ENCODE measurements at places on chromosomes 11 and 22.

DNA sequence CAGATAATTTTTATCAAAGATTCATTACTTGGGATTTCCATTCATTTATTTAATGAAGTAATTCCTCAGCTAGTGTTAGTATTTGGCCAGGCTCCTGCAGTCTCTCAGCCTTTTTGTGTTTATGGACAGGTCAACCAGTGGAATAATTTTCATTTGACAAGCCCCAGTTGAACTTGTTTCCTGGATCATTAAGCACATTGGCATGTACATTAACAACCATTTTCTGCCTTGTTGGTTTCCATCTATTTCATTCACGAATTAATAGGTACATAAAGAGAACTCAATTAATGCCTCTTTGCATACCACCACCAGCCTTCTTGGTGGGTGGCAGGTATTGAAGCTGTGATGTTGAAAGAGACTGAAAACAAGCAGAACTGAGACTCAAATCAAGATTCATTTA is 745.2 kb downstream of the KCNA4 start:
- no peak for DNase-seq

- DNase-seq = no peak
Measured at GRCh38 chr11:69010361-69010891, 2.6 kb downstream of the MRGPRF start.

- no peak for DNase-seq
Measured at GRCh38 chr22:27336151-27337090, 465.1 kb downstream of the MN1 start.

DNA sequence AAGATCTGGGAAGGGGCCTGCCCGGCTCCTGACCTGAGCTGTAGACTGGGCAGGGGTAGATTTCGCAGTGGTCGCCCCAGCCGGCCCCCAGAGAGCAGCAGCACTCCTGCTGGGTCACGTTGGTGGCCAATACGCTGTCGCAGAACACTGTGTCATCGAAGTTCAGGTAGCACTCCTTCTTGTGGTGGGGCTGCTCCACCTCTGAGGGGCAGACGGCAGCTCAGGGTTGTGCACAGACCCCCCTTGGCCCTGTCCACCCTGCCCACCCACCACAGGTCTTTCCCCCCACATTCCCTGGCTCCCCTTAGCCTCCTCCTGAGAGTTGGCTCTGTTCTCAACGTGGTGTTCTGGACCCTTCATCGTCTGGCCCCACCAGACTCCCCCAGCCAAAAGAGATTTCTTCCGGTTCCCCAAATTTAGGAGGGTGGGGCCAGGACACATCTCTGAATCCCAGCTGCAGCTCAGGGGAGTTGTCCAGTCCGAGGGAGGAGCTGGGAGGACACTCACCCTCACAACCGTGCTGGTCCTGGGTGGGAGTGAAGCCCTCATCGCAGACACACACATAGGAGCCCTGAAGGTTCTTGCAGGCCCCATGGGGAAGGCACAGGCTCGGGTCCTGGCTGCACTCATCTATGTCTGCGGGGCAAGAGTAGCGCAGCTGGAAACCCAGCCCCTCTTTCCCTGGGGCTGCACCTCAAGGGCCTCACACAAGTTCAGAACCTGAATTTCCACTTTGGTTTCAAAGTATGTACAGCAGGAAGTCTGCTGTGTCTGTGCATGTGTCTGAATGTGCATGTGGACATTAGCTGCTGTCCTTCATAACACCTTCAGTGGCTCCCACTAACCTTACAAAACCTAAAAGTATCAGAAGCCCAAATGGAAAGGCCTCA is 16.5 kb downstream of the SCYL1 start:
- DNase-seq = no peak

- DNase-seq = peak; percentile 94
Measured at GRCh38 chr22:20298803-20299745, 20.8 kb downstream of the DGCR6L start.

GRCh38 chr11:45894555-45895247 is 9.2 kb downstream of the MAPK8IP1 start:
- no peak for DNase-seq

GRCh38 chr11:122293296-122294023 is 177.4 kb upstream of the BLID start:
- no peak for DNase-seq

GRCh38 chr11:46357483-46357936 is 10.2 kb downstream of the DGKZ start:
- DNase-seq = no peak

DNA sequence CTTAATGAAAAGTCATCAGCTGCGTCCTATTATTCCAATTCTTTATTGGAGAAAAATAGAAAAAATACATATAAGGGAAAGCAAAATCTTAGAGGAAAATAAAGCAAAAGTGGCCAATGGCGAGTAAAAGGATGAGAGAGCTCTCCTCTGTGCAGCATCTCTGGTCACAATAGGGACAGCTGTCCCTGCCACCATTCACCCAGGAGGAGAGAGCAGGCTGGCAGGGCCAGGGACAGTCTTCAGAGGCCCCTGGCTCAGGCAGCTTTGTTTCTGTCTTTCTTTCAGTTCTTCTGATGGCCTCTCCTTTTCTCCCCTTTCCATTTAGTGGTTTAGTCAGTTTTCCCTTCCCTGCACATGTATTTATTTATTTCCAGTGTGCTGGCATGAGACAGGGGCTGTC is 941.3 kb downstream of the NTM start:
- DNase-seq = no peak

DNA sequence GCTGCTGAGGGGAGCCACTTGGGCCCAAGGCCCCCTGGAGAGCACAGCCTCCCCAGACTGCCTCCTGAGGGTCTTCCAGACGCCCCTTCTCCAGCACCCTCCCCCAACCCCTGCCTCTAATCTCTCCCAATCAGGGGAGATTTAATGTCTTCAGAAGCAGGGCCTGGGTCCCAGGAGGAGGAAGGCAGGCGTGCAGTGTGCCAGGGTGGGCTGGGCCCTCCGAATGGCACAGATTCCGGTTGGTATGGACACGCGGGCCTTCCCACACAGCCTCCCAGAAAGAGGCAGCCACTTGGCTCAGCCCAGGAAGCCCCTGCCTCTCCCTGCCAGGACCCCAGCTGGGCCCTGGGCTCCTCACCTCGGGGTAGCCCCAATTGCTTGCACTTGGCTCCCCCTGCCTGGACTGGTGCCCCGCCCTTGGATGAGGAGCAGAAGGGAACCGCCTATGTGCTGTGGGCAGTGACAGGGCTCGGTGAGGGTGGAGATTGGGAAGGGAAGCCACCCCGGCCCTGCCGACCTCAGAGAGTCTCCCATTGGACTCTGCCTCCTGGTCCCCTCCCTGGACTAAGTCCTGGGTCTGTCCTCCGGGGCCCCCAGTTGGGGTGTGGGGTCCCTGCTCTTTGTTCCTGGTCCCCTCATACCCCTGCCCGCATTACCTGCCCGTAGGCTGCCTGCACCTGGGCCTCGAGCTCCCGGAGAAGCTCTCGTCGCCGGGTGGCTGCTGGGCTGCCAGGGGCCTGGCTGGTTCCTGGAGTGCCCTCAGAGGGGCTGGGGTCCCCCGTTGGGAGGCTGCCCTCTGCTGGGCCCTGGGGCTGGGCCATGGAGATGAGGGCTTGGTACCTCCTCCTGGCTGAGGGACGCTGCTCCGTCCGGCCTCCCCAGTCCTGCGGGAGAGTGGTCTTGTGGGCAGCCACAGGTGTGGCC is 572 bp upstream of the CABP2 start:
- no peak for DNase-seq

GRCh38 chr11:76501526-76502202 is 56.8 kb downstream of the EMSY start:
- DNase-seq = no peak

GRCh38 chr22:32674925-32675825 is 126.3 kb upstream of the TIMP3 start:
- no peak for DNase-seq

DNA sequence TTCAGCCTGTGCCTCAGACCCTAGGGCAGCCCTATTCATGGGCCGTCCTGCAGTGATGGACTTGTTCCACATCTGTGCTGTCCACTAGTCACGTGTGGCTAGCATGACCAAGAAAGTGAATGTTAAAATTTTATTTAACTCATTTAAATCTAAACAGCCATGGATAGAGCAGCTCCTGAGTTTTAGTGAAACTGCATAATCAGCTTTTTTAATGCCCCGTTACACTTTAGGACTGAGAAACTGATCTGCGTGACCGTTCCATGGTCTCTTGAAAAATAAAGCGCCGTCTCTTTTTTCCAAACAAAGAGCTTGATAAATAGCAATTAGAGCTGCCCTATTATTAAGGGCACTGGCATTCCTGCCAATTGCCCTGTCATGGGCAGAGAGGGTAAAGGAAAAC is 76.5 kb upstream of the SNX19 start:
- DNase-seq = no peak

GRCh38 chr11:129855086-129855485 is 39.4 kb downstream of the TMEM45B start:
- DNase-seq = no peak

DNA sequence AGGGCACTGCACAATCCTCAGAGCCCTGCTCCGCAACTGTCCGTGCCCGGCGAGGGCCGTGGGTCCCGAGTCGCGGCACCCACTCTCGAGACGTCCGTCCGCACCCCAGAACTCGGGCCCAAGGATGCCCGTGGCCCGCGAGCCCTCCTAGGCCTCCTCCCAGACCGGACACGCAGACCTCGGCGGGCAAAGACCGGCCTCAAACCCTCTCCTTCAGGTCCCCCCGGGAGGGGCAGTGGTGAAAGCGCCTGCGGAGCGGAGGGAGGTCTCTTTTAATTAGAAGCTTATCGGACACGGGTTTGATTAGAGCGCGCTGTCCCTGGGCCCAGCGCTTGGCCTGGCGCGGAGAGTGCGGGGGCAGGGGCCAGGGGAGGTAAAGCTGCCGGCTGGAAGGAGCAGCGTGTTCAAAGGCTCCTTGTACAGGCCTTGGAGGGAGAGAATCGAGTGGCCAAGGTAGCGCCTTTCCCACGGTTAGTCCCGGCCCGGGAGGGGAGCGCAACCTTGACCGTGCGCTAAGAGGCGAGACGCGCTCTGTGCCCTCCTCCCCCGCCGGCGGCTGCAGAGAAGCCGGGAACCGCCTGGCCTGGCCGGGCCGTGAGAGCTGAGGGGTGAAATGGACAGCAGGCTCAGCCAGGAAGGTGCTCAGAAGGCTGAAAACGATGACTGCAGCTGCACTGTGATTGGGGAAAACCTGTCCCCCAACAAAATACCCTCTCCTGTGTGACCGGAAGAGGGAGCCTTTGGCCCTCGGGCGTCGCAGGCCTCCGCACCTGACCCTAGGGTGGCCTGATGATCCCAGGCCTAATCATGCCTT is 4.6 kb downstream of the WT1 start:
- DNase-seq = no peak

GRCh38 chr11:78905756-78906155 is 331.1 kb upstream of the NARS2 start:
- no peak for DNase-seq

DNA sequence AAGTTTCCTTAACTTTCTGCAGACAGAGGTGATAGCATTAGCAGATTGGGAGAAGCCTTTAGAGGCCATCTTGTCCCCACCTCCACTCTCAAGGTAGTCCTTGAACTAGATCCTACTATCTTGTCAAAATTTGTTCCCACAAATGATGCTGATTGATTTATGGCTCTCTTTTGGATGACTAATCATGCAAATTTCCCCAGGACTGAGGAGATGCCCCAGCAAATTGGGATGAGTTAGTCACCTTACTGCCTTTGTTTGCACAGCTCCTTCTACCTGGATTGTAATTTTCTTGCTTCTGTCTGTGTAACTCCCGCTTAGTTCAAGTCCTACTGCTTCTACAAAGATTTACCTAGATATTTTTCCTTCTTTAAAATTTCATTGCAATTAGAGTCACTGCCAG is 391.4 kb upstream of the CADM1 start:
- no peak for DNase-seq

- no peak for DNase-seq
Measured at GRCh38 chr11:28400331-28401100, 292.3 kb downstream of the METTL15 start.

DNA sequence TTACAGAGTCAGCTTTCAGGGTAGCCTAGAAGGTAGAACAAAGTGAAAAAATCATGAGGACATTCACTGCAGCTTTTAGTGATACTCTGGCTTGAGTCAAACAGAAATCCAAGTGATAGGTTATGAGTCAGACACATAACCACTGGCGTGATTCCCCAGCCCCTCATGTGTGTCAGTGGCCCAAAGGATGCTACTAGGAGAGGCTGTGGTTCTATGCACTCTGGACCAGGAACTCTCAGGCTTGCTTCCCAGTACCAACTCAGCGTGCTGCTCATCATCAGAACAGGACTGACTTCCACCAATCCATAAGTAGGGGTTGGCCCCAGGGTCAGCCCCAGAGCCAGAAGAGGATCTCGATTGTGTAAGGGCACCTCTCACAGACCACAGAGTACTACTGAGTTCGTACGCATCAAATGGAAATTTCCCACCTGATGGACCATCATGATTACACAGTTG is 116.8 kb downstream of the MED15 start:
- peak; percentile 60 for DNase-seq

DNA sequence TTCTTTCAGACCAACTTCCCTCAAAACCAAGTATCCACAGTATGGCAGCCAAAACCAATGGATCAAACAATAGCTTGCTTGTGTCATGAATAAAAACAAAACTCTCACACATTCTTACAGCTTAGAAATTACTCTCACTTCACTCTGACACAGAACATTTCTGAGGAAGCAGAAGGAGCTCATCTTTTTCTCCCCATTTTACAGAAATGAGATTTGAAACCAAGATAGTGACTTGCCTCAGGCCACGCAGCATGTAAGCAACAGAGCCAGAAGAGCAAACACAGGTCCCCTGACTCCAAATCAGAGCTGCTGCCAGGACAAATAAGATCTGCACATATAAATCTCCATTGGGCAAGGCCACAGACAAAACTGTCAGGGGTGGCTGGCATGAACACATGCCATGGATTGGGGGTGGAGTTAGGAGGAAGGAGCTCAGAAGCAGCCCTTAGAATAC is 64.8 kb downstream of the RAB30 start:
- DNase-seq = no peak

GRCh38 chr22:43789452-43789851 is 22.7 kb downstream of the EFCAB6 start:
- no peak for DNase-seq

DNA sequence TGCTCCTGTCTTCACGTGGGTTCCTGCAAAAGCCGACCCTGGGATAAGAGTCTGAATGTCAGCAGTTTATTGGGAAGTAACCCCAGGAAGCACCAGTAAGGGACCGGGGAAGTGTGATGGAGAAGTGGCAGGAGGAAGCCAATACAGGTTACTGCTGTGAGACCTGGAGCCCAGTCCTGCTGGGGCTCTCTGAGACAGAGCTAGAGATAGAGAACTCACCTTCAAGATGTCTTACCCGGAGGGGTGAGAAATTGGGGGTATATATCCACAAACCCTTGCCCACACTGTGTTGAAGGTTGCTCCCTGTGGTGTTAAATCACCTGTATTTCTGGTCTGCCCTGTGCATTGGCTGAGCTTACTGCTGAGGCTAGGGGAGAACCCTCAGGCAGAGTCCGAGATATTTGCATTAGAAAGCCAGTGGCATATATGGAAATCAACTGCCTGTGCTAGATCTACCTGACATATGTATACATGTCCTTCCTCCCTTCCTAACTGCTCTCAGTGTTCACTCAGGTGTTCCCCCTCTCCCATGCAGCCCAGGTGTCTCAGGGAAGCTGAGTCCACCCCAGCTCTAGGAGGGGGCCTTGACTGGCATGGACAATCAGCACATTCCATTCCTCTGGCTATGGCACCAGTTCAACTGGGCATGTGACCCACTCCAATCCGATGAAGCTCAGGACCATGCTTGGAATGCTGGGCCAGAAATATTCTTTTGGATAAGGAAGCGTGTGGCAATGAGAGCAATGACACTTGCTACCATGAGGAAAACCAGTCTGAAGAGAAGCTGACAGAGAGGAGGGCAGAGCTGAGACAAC is 6.8 kb upstream of the MICAL2 start:
- no peak for DNase-seq
